ENCODE measurements at places on chromosomes 5 and 9.

DNA sequence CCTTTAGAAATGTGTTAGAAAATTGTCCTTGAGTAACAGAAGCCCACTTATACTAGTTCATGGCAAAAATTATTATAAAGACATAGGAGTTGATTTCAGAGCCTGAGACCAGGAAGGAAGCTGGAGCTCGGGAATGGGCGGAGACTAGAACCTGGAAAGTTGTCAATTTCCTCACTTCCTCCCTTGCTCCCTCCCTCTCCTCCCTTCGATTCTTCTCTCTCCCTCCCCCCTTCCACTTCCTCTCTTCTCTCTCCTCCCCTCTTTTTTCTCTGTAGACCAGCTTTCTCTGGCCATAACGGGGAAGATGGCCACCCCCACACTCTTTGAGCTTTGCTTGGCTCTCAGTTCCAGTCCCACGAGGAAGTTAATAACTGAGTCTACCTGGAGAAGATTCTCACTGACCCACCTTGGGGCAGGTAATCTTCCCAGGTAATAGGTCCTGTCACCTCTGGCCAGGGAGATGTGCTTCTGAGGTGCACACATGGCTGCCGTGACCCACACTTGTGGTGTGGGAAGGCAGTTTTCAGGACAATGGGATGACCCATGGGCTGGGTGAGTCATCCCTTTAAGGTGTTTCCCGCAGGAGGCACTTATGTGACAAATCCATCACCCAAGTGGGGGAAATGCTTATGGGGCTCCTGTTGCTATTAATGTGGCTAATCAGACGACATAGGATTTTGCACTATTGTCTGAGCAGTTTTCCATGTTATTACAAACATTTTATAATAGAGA lies 78.7 kb downstream of the HSPA4 start:
- DNase-seq = no peak

DNA sequence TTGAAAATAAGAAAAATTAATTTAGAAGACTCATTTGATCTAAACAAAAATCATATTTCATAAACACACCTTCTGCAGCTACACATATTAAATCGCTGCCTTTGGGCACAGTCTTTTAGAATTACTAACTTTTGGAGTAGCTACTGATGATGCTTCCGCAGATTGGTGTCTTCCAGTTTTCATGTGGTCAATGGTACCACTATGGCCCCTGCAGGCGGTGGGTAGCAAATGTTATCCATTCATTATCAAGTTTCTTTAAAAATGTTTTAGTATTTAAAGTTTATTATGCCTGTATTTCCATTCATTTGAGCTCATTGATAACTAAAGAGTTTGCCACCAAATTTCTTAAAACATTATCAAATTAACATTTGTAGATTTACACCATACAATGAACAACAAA lies 122.9 kb upstream of the GRAMD2B start:
- no peak for DNase-seq

DNA sequence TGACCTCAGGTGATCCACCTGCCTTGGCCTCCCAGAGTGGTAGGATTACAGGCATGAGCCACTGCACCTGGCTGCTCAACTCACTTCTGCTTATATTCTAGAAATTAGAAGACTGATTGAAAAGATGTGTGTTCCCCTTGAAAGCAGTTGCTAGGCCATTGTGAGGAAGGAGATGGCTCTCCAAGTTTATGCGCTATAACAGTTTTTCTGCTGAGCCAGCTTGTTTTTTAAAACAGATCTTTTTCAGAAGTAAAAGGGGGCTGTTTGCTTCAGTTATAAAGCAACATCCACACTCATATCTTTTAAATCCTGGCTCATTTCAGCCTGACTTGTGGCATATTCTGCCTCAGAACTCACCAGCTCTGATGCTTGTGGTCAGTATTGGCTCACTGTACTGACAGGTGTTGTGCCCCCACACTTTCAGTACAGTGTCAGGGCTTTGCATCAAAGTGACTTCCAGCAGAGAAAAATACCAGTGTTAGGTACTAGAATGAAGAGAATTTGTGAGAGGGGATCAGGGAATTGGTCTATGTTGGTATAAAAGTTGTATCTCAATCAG lies 49.4 kb downstream of the NUP214 start:
- no peak for DNase-seq

GRCh38 chr9:114276908-114277821 lies 45.7 kb upstream of the ORM1 start:
- no peak for DNase-seq

DNA sequence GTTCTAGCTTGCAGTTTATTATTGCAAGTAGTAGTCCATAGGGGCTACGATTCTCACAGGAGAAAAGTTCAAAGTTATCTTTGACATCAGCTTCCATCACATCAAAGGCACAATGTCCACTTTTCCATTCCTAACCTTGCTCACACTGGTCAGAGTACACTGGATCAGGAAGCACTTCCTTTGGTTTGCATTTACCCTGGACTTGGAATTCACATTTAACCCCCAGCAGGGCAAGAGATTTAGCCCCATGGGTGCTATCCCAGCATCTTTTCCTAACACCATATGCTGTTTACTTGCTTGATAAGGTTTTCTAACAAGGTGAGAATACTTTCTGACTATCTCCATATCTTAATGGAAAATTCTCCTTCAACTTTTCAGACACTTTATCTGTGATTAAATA lies 55.6 kb upstream of the ASTN2 start:
- DNase-seq = no peak

DNA sequence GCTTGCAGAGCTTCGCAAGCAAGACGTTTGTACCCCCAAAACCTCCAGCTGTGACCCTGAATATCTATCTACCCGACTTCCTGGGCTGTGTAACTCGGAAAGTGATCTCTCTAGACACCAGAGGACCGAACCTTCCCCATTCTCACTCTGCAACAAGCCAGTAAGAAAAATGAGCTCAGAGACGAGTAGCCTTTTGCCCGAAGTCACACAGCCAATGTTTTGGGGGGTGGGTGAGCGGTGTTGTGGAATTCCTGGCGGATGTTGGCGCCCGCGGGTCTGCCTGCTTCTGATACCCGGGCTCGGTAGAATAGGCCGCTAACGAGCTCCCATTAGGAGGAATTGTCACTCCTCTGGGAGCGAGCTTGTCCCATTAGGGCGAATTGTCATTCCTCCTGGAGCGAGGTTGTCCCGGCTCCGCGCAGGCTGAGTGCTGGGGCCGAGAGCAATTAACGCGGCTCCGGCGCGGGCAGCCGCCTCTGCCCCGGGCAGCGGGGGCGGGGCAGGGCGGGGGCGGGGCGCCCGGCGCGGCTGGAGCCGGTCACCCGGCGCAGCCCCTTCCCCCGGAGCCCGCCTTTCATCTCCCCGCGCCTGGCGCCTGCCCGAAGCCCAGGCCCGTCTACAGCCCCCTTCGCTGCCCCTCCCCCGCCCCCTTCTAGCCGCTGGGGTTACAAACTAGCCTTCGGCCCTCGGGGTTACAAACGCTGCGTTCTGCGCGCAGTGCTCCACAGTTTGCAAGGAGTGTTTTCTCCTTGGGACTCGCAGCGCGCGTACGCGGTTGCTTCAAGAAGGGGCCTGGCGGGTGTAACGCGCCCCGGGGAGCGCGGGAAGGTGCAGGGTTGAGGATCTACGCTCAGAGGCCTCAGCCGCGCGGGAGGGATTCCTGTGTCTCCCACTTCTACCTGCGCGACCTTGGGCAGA lies 3.5 kb upstream of the MSX2 start:
- DNase-seq = no peak

DNA sequence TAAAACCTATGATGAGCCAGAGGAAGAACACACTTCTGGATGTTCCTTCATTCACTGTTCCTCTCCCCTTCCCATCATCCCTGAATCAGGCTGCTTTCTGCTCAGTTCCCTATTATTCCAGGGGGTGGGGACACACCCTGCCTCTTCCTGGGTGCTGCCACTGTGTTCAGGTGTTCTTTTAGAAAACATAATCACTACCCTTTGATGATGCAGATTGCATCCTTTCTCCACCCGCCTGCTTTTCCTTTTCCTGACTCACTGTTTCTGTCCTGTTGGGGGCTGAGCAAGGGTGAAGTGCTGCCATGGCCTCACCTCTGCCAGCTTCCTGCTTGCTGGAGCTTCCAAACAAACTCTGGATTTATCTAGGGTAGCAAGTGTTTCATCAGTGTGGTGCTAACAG lies 331.9 kb upstream of the GRIA1 start:
- no peak for DNase-seq

DNA sequence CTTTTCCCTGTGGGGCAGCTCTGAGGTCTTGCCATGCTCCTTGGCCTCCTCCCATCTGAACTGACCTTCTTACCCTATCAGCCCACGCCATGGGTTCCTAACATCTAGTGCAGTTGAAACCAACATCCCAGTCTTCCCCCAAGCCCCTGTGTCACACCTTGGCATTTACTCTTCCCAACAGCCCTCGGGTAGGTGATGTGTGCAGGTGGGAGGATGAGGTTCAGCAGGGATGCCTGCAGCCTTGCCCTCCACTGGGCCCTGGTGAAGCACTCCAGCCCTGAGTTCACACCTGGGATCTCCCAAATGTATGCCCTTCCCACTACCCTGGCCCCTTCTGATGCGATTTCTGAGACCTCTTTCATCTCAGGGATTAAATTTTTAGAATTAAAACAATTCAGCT lies 15.5 kb downstream of the IRX2 start:
- no peak for DNase-seq

GRCh38 chr5:143659599-143660238 lies 152.2 kb upstream of the HMHB1 start:
- no peak for DNase-seq

GRCh38 chr5:139705655-139706587 lies 57.8 kb downstream of the CXXC5 start:
- no peak for DNase-seq

- DNase-seq = no peak
These were observed 63.9 kb downstream of the PPARGC1B start for GRCh38 chr5:149794041-149794440.

DNA sequence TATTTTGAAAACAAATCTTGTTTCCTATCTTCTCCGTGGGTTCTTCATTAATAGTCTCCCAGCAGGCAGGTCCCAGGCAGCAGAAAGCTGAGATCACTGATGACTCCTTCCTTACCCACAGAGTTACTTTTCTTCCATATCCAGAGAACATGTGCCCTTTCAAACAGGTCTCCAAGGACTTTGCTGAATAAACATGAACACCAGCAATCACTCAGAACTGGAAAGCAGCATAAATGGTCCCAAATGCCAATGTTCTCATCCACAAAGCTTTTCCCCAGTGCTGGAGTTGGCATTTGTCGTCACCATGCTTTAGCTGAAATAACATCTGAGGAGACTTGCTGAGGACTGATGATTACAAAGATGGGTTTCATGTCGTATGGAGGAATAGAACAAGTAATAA lies 134.0 kb downstream of the YIPF5 start:
- no peak for DNase-seq

GRCh38 chr5:141816598-141817399 lies 61.4 kb downstream of the PCDH1 start:
- no peak for DNase-seq

DNA sequence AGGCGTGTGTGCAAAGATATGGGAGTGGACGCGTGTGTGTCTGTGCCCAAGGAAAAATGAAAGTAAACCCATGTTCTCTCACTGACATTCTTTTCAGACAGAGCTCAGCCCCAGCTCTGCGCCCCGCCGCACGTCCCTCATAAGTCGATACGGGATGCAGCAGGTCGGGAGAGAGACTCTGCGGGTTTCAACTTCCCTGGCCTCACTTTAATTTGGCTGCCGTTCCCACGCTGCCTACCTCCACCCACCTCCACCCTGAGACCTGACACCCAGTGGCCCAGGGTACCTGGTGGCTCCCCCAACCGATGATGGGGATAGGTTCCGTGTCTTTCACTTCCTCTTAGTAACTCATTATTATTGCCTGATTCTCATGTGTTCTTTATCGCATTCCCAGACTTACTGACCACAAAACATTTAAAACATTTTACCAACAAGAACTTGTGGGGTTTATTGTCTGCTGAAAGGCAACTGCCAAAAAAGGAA lies 19.4 kb downstream of the LHX2 start:
- no peak for DNase-seq

DNA sequence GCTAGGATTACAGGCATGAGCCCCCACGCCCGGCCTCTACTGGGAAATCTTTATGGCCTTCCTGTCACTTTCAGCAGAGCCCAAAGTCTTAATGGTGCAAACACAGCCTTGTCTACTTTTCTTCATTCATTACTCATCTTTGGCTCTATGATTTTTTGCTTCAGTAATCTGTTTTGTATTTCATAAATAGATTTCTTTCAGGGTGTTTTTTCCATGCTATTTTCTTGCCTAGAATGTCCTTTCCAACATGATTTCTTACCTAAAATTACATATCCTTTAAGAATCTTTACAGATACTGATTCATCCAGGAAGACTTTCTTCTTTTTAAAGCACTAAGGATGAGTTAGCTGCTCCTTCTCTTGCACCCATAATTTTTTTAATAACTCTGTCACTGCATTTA lies 213.0 kb downstream of the TAF11L14 start:
- DNase-seq = no peak

- DNase-seq = no peak
These were observed 18.8 kb upstream of the CATSPER3 start for GRCh38 chr5:134948911-134949310.

DNA sequence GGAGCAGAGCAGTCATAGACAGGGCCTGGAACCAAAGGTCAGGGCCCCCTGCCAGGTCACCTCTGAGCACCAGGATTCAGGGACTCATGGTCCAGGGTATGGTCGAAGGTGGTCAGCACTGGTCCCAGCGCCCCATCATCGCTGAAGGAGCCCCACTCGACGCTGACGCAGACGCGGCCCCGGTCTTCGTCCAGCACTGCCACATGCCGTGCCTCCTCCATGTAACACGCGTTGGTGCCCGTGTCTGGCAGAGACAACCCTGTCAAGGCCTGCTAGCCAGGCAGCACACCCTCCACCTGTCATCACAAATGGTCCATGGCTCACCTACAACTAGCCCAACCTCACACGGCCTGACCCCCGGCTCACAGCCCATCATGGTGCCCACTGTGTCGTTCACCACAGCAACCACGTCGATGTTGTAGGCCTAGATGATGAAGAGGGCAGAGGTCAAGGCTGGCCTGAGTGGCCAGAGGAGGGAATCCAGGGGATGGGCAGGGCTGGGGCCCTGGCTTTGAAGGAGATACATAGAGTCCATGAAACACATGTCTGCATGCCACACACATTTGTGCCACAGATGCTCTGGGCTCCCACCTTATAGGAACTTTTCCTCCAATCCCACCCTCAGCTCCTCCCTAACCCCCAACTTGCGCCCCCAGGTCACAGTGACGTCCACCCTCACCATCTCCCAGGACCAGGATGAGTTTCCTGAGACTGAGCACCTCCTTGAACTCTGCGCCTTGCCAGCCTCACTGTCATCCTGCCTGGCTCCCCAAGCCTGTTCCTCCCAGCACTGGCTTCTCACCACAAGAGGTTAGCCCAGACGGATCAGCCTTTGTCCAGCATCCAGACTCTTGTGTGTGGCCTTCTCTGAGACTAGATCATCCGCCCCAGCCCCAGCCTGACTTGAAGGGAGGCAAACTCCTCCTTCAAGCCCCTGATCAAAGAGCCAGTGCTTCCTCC lies 9.5 kb downstream of the HK3 start:
- no peak for DNase-seq

- DNase-seq = peak; percentile 65
These were observed 9.7 kb upstream of the RALGDS start for GRCh38 chr9:133130685-133131244.

- no peak for DNase-seq
These were observed 12.4 kb downstream of the PTTG1 start for GRCh38 chr5:160434022-160434531.

GRCh38 chr5:33462456-33462855 lies 21.7 kb downstream of the TARS1 start:
- no peak for DNase-seq
